ENCODE measurements at places on chromosomes 7 and 10.

DNA sequence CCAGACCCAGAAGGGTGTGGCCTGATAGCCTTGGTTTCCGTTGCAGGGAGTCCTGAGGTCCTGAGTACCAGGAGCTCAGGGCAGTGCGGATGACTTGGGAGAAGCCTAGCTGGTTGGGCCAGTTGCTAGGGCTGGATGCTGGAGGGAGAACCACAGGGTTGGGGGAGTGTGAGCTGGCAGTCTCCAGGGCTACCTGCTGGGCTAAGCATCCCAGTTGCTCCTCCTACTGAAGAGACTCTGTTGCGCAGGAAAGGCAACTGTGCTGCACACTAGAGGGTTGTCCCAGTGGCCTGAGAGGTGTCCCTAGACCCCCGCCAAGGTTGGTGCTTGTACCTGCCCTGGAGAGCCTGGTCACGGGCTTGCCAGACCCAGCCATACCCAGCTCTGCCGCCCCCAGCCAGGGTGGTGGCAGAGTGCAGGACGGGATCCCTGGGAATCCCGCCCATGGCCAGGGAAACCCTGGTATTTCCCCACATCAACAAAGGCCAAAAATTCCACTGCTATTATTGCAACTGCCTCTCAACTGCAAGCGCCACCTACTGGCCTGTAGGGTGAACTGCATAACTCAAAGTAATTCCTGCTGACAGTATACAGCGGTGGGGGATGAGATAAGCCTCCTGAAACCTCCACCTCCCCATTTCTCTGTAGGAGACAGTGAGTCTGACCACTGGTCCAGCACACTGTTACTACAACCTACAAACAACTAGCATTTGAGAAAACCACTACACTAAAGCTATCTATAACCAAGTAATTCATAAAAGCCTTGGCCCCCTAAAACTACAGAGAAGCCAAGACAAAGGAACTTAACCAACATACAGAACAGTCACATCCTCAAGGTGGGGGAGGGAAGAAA, 67.6 kb upstream of the DDC start:
- DNase-seq: peak; percentile 72

GRCh38 chr10:108039821-108040584, 875.5 kb upstream of the SORCS1 start:
- DNase-seq: no peak

GRCh38 chr7:75900617-75901315, 14.2 kb upstream of the POR start:
- no peak for DNase-seq

DNA sequence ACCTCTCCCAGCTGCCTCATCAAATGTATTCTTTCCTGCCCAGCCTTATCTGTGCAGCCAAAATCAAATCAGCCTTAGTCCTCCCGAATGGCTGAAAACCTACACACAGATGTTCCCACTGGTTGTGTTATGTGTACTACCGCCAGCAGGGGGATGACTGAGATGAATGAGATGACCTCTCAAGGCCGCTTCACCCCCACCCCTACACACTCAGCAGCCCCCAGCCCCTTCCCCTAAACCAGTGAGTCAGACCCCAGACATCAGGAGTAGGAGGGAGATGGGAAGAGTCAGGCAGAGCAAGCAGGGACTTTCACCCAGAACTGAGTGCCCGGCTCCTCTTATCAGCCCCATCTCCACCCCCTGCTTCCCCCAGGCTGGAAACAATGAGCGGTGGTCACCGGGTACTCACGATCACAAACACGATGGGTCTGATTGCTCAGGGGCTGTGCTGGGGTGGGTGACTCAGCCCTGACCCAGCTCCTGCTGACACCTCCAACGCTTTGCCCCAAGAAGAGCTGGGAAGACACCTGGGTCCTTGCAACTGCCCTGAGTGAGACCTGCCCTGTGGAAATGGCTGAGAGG, 6.5 kb upstream of the C10orf105 start:
- DNase-seq: peak; percentile 43

GRCh38 chr7:43232366-43232765, 119.9 kb downstream of the HECW1 start:
- no peak for DNase-seq

DNA sequence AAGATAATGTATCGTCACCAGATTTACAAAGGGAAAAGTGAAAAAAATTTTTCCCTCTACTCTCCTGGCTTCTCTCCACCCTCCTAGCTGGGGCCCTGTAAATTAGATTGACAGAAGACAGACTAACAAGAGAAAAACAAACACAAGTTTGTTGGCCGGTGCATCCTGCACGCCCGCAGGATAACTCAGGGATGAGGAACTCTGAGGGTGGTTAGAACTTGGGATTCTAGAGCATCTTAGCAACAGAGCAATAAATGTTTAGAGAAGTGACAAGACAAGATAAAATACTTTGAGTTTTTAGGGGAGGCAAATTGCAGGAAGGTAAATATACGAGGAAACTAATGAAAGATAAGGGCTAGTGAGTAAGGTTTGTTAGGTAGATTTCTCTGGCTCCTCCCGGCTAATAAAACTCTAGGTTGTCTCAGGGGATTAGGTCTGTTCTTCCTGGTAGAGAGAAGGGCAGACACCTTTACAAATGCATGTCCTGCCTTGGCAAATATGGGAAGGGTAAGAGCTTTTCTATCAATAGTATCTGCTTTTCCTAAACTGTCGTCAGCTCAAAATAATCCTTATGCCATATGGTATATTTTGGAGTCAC, 4.3 kb upstream of the UCN3 start:
- DNase-seq: no peak

GRCh38 chr10:10804998-10805740, 212.5 kb upstream of the CELF2 start:
- peak; percentile 67 for DNase-seq

- no peak for DNase-seq
Measured at GRCh38 chr7:116951366-116952292, 1.7 kb upstream of the ST7 start.

DNA sequence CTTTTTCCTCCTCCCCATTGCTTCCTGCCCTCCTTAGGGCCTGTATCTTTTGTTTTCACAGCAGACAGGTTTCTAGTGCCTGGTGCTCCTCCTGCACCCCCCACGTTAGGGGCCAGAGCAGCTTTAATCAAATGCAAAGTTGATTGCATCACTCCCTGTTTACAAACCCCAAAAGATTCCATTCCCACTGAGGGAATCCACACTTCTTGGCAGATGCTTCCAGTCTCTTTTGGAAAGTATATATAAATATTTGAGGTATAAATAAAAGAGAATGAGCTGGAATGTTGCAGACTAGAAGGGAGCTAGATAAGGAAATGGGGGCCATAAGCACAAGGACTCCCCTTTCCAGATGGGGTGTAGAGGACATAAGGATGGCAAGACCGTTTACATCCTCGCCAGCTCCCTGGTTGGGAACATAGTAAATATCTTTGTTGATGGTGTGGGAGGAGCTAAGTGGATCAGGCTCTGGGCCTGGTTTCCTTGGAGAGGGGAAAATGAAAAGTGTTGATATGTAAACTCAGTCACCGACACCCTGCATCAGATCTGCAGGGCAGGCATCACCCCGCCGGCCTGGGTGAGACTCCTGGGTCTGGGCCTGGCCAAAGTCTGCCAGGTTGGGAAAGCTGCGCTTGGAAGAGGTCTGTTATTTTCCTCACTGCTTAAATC, 6.2 kb downstream of the RARRES2 start:
- DNase-seq: peak; percentile 80

DNA sequence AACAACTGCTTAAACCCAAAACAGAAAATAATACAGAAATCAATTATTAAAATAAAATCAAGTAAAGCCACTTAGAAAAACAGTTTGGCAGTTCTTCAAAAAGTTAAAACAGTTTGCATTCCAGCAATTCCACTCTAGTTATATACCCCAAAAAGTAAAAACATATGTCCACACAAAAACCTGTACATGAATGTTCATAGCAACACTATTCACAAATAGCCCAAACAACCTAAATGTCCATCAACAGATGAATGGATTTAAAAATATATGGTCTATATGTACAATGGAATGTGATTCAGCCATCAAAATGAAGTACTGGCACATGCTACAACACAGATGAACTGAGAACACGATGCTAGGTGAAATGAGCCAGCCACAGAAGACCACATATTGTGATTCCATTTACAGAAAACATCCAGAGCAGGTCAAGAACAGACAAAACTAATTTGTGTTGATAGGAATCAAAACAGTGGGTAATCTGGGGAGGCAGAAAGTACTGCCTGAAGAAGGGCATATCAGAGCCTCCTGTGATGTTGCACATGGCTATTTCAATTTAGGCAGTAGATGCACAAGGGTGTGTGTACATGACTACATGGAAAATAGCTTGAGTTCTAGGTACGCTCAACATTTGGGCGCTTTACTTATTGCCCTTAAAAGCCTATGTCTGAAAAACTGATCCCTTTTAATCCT, 66.3 kb downstream of the CYTH3 start:
- DNase-seq: peak; percentile 48

- no peak for DNase-seq
Measured at GRCh38 chr10:28201410-28202400, 101.2 kb downstream of the MPP7 start.

- no peak for DNase-seq
Measured at GRCh38 chr10:28058746-28059145, 59.9 kb upstream of the ODAD2 start.

Data from cardiac fibroblast (primary cell).